ENCODE measurements at places on chromosomes 7 and 10.

- no peak for DNase-seq
Observed at GRCh38 chr10:95476469-95477174, 84.5 kb downstream of the SORBS1 start.

DNA sequence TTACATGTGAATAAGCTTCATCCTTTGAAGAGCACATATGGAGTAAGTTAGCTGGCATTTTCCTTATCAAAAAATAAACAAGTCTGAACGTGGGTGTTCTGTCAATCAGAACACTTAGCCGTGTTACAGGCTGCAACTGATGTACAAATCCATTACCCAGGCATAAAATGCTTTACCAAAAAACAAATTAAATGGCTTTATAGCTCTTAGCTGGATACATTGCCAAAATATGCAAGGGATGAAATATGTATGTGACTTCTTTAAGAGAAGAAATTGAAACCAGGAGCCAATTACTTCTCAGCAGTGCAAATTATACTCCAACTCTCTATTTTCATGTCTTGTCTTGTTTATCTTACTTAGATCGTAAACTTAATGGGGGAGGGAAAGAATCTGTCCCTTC, 214.8 kb downstream of the DGKB start:
- DNase-seq = no peak

DNA sequence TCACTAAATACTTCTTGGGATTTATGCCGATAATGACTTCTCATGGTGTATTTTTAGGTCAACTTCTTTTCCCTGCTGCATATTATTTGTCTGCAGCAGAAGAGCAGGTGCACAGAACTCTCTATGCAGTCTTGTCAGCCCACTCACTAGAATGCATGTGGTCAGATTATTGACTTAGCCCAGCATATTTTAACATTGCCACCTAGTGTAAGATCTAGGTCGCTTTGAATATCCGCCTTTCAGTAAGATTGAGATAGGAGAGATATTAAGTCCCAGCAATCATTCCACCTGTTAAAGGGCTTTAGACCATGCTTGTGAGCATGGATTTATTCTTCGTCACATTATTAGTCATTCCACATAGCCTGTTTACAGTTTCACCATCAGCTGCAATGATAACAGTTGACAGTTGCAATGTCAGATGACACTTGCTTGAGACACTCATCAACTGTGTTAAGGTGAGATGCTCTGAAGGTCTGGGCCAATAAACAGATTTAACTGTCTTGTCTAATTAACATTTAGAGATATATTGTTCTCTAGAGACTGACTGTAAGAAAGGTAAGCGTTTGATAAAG, 491.7 kb downstream of the ARL4A start:
- no peak for DNase-seq

- no peak for DNase-seq
Observed at GRCh38 chr10:14781763-14782162, 7.1 kb upstream of the FAM107B start.

GRCh38 chr10:42428534-42428933, 209.8 kb downstream of the ZNF33B start:
- no peak for DNase-seq

All from stimulated activated CD4-positive, alpha-beta T cell treated with anti-CD3 and anti-CD28 coated beads, Interleukin-2, amount 100 ng/mL, for 48 hours (primary cell).